Brain (organoid and tissue), 16 donors: ENCODE measurements at places on chromosomes 3 and 15. TPM values are rescaled to one million over a fixed set of nuclear protein-coding genes. Genes with fewer than 3 reads are reported as not detected.

Gene HRG
- not detected for polyA plus RNA-seq

Gene CHL1
- polyA plus RNA-seq: 5.4 TPM

Gene TTBK2
- polyA plus RNA-seq: 5.7 TPM

Gene AGTR1
- polyA plus RNA-seq: 0.20 TPM

Gene SKOR1
- 0.49 TPM for polyA plus RNA-seq

Gene STAC
- polyA plus RNA-seq: 13.9 TPM

Gene CD276
- 94.2 TPM for polyA plus RNA-seq

Gene AMT
- 2.7 TPM for polyA plus RNA-seq

Gene KLHL24
- polyA plus RNA-seq: 16.8 TPM

Gene VGLL3
- not detected for polyA plus RNA-seq

Gene SCN5A
- 1.4 TPM for polyA plus RNA-seq

Gene C3orf49
- polyA plus RNA-seq: not detected
